ENCODE measurements at places on chromosomes 11 and 22. TPM values are rescaled to one million over a fixed set of nuclear protein-coding genes. Genes with fewer than 3 reads are reported as not detected.

OR9G4 gene
- total RNA-seq, result not detected

CFAP300 gene
- total RNA-seq, result not detected

SPON1 gene
- total RNA-seq, result 4.9 TPM

SLC22A6 gene
- total RNA-seq, result not detected

DNA sequence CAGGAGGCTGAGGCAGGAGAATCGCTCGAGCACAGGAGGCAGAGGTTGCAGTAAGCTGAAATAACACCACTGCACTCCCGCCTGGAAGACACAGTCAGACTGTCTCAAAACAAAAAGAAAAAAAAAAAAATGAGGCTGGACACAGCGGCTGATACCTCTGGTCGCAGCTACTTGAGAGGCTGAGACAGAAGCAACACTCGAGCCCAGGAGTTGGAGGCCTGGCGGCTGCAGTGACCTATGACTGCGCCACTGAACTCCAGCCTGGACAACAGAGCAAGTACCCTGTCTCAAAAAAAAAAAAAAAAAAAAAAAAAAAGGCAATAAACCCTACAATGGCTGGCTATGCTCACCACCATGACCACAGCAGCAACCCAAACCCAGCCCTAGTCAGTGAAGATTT is 11.0 kb downstream of the NAP1L4 start:
- no peak for DNase-seq

GRCh38 chr11:66291303-66291705 is 390 bp upstream of the TMEM151A start:
- DNase-seq, result no peak

GRCh38 chr11:93986716-93987115 is 34.4 kb upstream of the HEPHL1 start:
- no peak for DNase-seq

GRCh38 chr11:35316161-35316560 is 103.2 kb downstream of the SLC1A2 start:
- no peak for DNase-seq

GRCh38 chr11:61259363-61259762 is 18.4 kb downstream of the PGA5 start:
- no peak for DNase-seq

All from liver (tissue), 10 donors.